ENCODE measurements at places on chromosomes 2 and 18.
A peak's percentile ranks its signal among the peaks of the same experiment; 100 is the strongest.

- DNase-seq: no peak
These were observed 189.3 kb downstream of the ANKRD30B start for GRCh38 chr18:14937271-14937670.

GRCh38 chr2:40244675-40245074 is 207.2 kb downstream of the SLC8A1 start:
- peak; percentile 79 for DNase-seq

DNA sequence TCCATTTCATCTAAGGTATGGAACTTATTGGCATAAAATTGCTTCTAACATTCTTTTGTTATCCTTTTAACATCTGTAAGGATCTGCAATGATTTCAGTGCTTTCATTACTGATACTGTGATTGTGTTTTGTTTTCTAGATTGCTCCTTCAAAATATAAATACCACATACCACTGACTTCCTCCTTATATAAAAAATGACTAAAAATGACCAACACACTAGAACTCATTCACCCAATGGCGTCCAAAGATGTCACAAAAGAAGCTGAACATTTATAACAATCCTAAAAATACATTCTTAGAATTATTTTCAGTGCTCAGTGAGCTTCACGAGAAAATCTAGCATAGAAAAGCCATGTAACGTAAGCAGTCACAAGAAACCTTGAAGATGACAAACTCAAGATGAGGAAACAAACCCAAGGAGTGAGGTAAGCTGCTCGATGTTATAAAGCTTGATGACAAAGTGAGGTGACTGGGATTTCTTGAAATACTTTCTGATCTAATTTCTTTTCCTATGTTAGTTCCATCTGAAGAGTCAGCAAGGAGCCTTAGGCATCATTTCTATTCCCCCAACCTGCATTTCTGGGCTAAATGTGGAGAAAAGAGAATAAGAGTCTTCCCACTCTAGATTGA is 42.6 kb downstream of the PNO1 start:
- no peak for DNase-seq

DNA sequence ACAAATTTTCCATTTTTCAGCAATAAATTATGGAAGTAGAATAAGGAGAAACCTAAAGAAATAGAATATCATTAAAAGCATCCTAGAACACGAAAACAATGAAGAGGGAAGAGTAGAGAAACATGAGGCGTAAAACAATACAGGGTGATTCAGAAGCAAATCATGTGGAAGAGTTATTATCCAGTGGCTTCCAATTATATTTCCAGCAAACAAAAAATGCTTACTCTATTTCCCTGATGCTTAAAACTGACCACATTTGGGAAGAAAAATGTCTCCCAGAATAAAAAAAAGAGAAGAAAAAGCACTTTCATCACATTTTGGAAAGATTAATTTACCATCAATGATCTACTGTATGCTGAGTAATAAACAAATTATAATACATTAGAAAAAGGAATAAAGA is 192.6 kb downstream of the CD226 start:
- DNase-seq: no peak

- peak; percentile 86 for DNase-seq
These were observed 310.7 kb upstream of the EPAS1 start for GRCh38 chr2:45986509-45986908.

DNA sequence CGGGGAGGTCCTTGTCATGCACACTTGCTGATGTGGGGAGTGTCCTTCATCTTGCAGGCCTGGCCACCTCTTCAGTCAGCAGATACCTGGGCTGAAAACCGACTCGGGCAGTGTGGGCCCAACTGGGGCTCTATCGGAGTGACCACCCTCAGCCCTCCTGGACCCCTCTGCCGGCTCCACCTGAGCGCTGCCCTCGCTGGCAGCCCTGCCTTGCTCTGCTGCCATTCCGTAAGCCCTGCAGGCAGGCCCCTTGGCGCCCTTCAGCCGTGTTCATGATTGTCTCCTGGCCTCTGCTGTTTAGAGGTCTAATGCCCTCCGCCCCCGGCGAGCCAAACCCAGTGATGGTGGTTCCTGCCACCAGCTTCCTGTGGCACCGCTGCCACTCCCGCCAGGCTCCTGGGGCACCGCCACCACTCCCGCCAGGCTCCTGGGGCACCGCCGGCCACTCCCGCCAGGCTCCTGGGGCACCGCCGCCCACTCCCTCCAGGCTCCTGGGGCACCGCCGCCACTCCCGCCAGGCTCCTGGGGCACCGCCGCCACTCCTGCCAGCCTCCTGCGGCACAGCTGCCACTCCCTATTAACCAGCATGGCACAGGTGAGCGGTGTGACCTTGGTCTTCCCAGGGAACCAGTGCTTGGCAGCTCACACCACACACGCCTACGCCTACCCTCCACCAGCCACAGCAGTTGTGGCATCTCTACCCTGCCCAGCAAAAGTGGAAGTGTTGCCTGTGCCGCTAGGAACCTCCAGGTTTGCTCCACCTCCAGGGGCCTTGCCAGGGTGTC is 15.9 kb downstream of the CAPN10 start:
- peak; percentile 66 for DNase-seq

- DNase-seq: no peak
These were observed 857 bp upstream of the NEUROD1 start for GRCh38 chr2:181680937-181681811.

GRCh38 chr2:184419744-184420143 is 178.6 kb upstream of the ZNF804A start:
- no peak for DNase-seq

DNA sequence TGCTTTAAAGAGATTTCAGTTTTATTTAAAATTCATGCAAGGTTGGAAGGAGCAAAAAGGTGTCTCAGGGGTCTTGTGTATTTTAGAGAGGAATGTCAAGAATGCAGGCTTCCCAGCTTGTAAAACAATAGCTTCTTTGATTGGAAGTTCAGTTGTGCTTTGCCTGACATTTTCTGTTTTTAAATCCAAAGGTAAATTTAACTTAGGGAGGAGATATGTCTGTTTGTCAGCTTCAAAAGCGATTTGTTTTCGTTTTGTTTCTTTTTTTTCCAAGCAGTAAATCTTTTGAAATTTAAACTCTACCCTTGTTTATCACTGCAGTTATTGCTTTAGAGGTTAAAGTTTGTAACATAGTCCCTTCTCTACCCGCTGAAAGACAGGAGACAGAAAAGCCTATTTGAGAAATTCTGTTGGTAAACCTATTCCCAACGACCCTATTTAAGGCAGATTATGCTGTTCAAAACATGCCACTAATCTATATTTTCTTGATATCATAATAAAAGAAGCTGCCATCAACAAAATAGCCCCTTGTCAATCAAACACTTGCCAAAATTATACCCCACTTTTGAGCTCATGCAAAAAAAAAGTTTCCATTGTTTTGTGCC is 639.6 kb downstream of the IRS1 start:
- no peak for DNase-seq

DNA sequence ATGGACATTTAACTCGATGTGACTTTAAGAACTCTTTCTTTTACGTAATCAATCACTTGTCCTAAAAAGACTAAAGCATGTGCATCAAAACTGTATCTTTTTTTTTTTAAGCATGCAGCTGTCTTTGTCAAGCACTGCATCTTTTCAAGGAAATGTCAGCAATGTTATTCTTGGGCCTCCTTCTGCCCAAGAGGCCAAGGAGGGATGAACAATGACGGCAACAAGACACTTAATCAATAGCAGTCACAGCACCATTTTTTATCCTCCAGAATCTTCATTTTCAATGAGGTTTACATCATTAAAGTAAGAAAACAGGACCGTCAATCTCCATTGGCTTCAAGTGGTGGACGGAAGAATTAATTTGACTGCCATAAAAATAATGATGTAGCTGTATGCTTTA is 253.8 kb downstream of the AFF3 start:
- DNase-seq: no peak

DNA sequence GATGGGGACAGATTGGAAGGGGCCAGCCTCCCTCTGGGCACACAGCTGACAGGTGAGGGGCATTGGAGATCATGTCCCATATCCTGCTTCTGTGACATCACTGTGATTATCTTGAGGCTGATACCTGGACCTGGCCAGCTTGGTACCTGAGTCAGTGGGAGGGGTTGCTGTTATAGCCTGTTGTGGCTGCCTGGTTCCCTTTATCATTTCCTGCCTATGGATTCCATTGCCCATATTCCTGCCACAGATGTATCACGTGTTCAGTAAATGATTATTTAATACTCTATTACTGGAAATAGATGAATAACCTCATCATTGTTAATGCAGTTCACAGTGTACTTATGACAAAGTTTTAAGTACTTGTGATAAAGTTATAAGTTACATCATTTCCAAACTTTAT is 7.8 kb upstream of the SCYGR1 start:
- DNase-seq: no peak

- DNase-seq: no peak
These were observed 138.8 kb downstream of the WDSUB1 start for GRCh38 chr2:159147690-159148089.

DNA sequence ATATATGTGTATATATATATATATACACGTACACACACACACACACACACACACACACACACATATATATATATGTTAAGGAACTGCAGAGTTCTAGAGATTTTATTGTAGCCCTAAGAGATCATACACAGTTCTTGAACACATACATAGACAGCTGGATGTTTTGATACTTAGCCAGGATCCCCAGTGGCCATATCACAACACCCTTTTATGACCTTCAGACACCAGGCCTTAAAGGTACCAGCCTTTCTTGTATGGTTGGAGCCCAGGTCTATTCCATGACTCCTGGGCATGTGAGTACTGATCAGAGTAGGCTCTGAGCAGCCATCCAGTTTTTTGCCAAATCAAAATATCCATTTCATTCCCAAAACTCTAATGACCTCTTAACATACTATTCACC is 138.3 kb downstream of the MYO1B start:
- DNase-seq: no peak

DNA sequence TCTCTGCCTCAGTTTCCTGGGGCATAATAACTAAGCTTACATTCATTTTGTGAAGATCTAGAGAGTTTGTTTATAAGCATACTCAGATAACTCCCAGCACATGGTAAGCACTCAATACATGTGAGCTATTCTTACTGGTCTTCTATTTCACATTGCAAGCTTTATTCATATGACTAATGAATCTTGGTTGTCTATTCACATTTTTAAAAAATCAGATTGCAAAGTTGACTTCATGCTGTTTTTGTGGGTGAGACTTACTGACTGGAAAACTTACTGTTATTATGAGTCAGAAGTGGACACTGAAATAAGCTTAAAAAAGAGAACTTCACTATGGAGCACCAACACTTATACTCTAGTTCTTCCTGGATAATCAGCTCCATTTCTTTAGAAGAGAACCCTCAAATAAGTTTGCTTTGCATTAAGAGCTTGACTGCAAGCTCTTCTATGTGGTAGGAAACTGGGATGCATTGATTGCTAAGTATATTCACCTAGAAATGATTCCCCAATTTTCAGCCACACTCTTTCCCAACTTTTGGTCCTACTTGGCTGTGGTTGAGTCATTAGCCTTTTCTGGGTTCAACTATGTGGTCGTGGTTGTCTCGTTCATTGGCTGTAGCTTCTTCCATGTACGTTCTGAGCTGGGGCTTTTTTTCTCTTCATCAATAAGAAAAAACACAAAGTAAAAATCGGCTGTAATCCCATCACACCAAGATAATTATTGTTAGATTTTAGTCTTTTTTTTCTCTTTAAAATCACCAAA is 29.5 kb upstream of the RBMS1 start:
- DNase-seq: no peak

Data from posterior vena cava (tissue), 2 donors.